ENCODE measurements at places on chromosomes 7 and 10.

GRCh38 chr7:37915438-37915837 lies 1.2 kb downstream of the SFRP4 start:
- DNase-seq, result no peak

GRCh38 chr7:157020514-157021070 lies 10.1 kb upstream of the MNX1 start:
- DNase-seq, result no peak

DNA sequence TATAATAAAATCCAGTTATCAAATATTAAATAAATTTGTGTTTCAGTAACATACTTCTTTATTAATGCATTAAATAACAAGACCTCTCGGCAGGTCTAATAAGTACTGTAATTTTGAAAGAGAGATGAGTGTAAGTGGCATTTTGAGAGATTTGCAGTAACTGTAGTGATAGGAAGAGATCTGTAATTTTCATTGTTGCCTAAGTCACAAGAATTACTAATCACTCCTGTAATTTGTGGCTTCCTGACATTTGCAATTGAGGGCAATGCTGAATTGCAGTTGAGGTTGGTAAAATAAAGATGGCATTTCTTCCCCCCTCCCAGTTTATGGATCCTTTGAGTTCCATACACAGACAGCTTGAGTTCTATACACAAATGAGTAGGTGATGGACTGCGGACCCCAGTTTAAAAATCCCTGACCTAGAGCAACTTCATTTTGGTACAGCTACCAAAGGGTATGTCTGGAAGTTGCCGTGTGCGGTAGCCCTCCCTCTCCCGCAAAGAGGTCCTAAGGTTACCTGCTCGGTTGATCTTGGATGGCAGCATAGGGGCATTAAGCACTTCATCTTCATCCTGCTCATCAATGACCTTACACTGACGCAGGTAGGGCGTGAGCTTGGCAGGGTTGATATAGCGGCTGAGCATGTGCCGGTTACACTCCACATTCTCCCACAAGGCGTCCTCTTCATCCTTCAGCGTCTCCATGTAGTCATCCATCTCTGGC lies 96.4 kb downstream of the CARD11 start:
- DNase-seq, result no peak

- DNase-seq, result no peak
Measured at GRCh38 chr10:70277396-70278030, 6.3 kb downstream of the NPFFR1 start.

- no peak for DNase-seq
Measured at GRCh38 chr7:39153647-39154046, 175.9 kb downstream of the POU6F2 start.

- no peak for DNase-seq
Measured at GRCh38 chr7:92832534-92833023, 3.8 kb downstream of the CDK6 start.

- no peak for DNase-seq
Measured at GRCh38 chr10:98509745-98510144, 63.0 kb upstream of the HPS1 start.

- no peak for DNase-seq
Measured at GRCh38 chr10:92184977-92185376, 105.9 kb downstream of the CPEB3 start.

- no peak for DNase-seq
Measured at GRCh38 chr7:7686811-7687508, 31.4 kb downstream of the RPA3 start.

DNA sequence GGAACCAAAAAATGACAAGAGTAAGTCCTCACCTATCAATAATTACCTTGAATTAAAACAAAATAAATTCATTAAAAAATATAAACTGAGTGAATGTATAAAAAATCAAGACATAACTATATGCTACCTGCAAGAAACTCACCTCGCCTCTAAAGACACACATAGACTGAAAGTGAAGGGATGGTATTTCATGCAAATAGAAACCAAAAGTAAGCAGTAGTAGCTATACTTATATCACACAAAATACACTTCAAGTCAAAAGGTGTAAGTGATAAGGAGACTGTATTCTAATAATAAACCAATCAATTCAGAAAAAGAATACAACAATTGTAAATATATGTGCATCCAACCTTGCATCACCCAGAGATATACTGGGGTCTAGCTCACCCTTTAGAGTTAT lies 332.6 kb downstream of the SH2D4B start:
- DNase-seq, result no peak

DNA sequence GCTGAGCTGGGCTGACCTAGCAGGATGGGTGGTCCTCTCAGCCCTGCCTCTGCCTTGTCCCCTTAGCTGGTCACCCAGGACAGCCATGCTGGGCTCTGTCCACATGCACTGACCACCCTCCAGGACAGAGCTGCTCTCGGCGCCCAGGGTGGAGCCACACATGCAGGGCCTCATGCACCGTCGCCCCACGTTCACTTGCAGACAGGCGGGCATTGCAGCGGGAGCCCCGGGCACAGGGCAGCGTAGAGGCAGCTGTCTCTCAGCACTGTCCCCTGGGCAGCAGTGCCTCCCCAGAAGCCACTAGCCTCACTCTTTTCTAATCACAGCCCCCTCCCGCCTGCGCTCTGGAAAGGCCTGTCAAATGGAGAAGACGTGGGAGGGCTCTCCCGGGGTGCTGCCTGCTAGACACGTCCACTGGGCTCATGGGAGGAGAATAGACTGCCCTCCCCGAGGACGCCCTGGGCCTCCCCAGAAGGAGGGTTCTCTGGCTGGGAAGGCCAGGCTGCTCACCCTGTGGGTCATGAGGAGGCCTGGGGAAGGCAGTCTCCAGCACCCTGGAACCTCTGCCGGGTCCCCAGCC lies 37.4 kb downstream of the YKT6 start:
- DNase-seq, result no peak

GRCh38 chr10:71252220-71252619 lies 39.9 kb downstream of the UNC5B start:
- DNase-seq, result no peak

DNA sequence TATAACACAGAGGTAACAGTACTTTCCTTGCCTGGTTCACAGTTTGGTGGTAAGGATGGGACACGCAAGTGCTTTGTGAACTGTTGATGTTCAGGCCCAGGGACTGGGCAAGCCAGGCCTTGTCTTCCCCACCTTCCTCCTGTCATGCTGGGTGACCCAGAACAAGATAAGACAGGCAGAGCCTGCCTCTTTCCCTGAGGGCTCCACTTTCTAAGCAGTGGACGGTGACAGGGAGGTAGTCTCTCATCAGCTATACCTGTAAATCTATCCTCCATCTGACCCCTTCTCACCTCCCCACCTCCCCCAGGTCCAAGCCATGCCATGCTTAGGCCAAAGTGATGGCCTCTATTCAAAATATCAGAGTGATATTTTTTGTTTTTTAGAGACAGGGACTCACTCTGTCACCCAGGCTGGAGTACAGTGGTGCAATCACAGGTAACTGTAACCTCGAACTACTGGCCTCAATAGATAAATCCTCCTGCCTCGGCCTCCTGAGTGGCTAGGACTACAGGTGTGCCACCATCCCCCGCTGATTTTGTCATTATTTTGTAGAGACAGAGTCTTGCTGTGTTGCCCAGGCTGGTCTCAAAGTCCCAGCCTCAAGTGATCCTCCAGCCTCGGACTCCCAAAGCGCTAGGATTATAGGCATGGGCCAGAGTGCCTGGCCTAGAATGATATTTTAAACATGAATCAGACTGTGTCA lies 42.8 kb downstream of the PDLIM1 start:
- no peak for DNase-seq

DNA sequence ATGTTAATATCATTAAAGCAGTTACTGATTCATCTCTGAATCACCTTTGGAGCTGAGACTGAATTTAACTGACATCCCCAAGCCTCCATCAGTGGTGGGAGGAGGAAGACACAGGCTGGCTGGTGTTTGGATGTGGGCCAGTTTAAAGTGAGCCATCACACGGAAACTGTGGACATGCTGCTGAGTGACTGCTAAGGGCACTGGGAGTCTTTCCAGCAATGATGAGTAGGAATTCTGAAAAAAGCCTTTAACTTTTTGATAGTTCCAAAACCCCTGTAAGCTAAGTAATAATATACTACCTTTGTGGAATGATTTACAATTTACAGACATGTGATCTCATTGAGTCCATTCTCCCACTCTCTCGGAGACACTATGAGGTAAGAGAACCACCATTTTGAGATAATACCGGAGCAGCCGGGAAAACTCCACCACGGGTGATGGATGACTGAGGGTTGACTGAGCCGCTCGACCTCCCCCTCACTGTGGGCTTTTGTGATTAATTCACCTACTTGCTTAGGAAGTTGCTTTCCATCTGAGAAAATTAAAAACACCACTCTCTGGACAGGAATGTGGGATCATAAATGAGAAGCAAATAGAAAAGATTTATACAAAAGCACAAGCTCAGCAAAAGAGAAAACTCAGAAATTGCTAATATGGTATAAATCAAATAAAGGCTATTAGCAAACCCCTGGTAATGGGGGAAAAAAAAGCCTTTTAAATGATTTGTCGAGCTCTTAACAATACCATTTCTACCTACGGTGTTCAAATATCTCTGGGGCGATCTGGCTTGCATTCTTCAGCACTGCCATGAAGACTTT lies 194.8 kb downstream of the FANK1 start:
- DNase-seq, result no peak

DNA sequence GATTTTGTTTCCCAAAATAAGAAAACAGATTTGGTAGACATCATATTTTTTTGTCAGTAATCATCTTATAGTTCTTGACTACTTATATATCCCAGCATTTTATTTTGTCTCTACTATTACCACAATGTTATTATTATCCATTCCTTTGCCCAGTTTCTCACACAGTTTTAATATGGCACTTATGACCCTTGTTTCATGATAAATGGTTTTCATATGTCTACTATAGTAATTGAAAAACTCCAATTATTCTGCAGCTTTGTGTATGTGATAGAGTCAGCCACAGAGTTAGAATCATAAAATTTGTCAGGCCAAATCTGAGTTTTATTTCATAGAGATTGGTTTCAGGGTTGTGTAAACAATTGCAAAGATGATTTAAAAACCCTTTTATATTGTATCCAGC lies 203.9 kb downstream of the MALRD1 start:
- no peak for DNase-seq

DNA sequence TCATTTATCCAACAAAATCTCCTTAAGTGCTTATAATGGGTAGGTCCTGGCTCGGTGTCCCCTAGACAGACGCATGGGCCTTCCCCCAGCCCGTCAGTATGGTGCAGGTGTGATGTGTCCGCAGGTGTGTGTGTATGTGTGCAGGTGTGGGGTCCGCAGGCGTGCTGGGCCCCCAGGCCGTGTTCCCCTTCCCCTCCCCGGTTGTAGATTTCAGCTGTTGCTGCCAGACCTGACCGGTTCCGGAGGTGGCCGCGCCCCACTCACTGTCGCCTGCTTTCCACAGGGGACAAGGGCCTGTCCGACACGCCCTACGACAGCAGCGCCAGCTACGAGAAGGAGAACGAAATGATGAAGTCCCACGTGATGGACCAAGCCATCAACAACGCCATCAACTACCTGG lies 50.5 kb downstream of the FIGNL1 start:
- no peak for DNase-seq

- DNase-seq, result peak; percentile 19
Measured at GRCh38 chr7:36653663-36654355, 70.5 kb downstream of the AOAH start.

DNA sequence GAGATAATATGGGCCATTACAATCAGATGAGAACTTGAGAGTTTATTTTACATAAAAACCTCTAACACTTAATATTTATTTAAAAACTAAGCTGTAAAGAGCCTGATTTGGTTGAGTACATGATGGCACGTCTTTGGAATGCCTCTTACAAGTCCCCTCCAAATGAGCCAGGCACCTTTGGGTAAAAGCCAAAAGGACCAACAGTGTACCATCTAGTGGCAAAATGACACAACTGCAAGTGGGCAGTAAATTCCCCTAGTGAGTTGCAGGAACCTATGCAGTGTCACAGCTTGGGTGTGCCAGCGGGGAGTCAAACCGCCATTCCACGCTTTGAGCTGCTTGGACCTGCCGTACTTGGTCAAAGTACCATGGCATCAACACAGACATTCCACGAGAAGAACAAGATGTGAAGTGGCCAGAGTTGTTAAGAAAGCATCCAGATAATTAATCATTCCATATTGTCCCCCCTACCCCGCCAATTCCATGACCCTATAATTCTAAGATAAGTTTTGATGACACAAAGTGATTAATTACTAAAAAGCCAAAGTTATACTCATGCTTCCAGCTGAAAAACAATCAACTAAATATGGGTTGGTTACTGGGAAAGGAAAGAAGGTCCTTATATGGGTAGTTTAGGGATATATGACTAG lies 115.2 kb downstream of the SORBS1 start:
- DNase-seq, result peak; percentile 63

DNA sequence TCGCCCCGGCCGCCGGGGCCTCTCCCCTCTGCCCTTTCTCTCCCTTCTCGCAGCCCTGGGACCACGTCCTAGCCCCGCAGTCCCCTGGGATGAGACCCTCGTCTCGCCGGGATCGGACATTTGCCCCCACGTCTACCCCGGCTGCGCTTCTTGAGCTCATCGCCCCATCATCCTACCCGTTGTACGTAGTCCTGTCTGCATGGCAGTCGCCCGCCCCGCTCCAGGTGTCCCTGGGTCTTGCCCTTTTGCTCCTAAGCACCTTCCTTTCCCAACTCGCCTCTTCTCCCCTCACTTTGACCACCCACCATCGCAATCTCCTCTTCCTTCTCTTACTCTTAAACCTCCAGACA lies 582 bp downstream of the TPST1 start:
- DNase-seq, result no peak

DNA sequence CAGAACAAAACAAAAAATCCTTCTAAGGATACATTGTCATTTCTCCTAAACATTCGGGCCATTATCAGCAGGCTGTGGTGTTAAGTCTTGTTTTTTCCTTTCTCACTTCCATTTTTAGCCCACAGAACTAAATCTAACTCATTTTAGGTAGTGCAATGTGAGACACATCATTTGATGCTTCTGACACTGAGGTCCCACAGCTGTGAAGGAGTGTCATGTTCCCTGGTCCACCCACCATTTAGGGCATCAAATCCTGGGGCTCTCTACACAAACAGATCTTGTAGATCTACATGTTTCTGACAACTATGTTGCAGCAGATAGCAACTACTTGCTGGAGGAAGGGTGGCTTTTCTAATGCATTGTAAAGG lies 232.5 kb upstream of the IGFBP3 start:
- no peak for DNase-seq

GRCh38 chr10:120499883-120500282 lies 42.9 kb downstream of the PLPP4 start:
- no peak for DNase-seq

Measured in Jurkat, Clone E6-1 (cell line).